ENCODE measurements at places on chromosomes 2 and 18.

GRCh38 chr18:8779251-8779650 is 73.9 kb downstream of the MTCL1 start:
- DNase-seq, result no peak

- no peak for DNase-seq
Measured at GRCh38 chr18:46406539-46406932, 250.5 kb downstream of the LOXHD1 start.

DNA sequence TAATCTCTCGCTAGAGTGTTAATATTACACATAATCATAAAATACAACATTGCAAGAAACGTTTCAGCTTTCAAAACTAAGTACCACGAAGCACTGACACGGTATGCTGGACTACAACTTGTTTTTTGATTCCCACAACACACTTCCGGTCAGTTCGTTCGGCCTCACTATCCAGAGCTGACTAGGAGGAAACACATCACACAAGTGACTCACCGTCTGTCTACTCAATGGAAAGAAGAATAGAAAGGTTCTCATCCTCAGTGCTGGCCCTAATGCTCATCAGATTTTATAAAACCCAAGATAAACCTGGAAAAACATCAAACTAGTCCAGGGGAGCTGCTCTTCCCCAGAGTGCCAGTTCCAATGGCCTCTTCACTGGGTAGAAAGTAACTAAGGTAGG is 42.9 kb downstream of the ZNF385B start:
- no peak for DNase-seq

GRCh38 chr18:32454593-32454992 is 16.1 kb downstream of the GAREM1 start:
- no peak for DNase-seq

DNA sequence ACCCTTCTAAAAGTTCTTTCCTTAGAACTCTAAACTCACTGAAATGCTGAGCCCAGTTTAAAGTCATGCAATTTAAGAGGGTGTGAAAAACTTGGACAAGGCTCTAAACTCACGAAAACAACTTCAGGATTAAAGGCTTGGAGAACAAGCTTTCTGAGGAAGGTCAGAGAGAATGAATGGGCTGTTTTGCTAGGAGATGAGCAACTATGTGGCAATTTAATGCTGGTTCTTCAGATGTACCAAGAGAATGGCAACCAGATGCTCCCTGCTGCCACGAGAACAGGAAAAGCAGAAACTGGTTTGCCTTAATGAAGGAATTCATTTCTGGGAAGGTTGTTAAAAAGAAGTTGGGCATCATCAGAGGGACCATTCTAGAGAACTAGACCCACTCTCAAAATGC is 77.8 kb upstream of the PMAIP1 start:
- DNase-seq, result no peak

DNA sequence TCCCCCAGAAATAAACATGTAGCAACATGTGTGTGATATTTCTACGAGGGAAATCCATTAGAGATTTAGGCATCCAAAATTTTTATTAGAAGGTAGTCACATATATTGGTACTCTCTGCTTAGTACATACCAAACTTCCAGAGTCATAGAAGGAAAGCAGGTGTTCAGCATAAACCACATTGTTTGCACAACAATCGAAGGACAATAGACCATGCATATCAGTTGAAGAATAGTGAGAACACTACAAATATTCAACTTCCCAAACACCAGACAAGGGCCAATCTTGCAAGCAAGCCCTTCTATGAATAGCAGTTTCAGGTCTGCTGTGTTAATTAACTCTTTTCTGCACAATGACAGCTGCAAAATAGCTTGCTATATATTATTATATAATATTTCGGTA is 702.2 kb downstream of the ERBB4 start:
- no peak for DNase-seq

GRCh38 chr2:61419129-61419528 is 51.8 kb downstream of the USP34 start:
- DNase-seq, result no peak

DNA sequence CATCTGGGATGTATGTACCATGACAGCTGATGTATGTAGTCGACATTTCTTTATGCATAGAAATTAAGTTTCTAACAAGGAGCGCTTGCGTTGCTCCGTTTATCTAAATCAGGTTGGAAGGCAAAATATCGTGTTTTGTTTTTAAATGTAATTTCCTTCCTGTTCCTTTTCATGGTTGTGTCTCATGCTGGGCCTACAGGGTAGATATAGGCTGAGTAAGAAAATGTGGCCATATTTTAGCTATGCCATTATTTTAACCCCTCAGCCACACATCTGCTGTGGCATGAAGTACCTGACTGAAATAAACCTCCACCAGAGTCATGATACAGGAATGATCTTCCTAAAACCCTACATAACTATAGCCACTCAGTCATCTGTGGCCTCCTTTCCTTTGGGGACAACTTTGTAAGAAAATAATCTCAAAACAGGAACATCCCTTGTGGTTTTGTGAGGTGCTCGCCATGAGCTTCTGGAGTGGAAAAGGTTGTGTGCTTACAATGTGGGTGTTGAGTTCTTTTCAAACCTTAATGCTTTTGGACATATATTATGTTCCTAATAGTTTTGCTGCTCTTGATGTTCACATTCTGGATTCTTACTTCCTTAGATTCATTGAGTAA is 214.3 kb downstream of the FAM210A start:
- DNase-seq, result no peak

GRCh38 chr18:8450013-8450412 is 159.2 kb upstream of the RAB12 start:
- DNase-seq, result no peak

Data from activated T-helper 1 cell treated with anti-CD3 and anti-CD28 coated beads, Interleukin-2, amount 50 U/mL, for 16 hours (primary cell).